Naive B cell (primary cell): ENCODE measurements at places on chromosomes 12 and 14. TPM values are rescaled to one million over a fixed set of nuclear protein-coding genes. Genes with fewer than 3 reads are reported as not detected.

DNA sequence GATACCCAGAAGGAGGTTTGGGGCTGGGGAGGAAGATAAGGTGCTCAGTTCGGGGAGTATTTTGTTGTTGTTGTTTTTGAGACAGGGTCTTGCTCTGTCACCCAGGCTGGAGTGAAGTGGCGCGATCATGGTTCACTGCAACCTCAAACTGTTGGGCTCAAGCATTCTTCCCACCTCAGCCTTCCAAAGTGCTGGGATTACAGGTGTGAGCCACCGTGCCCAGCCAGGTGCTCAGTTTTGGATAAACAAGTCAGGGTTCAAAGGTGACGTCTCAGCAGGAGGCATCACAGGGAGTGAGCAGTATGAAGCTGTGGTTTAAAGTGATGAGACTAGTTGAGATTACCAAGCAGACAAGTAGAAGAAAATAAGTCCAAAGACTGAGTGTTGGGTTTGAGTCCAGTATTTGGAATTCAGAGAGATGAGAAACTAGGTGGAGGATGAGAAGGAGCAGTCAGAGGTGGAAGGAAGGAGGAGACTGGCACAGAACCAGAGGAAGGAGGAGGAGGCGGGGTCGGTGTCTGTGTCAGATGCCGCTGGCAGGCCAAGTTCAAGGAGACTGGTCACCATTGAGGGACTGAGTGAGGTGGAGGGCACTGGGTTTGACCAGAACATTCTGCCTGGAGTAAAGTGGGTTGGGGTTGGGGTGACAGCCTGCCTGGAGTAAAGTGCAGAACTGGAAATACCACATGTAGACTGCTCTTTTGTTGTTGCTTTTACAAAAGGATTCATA is 16.1 kb downstream of the SLC35E3 start:
- H3K4me3 ChIP-seq, result no peak overlapping the region
- H3K27ac ChIP-seq, result no peak overlapping the region
- H3K27me3 ChIP-seq, result no peaks in the 10 kb centered on the region
- H3K4me1 ChIP-seq, result peaks cover 16% of the 10 kb centered on the region

DNA sequence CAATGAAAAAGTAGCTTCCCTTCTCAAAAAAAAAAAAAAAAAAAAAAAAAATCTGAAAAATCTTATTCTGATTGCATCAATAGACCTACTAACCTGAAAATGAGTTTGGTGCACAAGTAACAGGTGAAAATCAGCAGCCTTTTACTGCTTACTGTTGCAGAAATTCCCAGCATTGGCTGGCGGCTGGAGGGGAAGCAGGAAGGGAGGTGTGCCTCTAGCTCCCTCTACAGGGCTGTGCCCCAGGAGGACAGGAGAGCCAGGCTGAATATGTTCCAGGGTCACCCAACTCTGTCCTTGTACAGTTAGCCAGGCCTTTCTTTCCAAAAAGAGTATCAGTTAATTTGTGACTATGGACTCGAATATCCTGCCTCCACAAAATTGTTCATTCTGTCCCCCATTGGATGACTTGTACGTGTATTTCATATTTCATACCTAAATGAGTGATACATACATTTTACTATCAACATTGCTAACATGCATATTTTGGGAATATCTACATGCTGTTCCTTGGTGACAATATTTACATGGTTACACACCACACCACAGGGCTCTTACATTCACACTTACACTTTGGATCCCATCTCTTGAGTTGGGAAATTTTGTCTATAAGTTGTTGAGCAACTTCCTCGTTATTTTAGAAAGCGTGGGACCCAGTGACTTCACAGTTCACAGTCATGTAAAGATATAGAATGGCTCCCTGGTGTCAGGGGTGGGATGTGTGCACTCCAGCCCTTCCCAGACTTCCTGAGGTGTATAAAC is 124.8 kb downstream of the SAMD4A start:
- no peak for DNase-seq
- peaks cover 14% of the 10 kb centered on the region for H3K4me1 ChIP-seq
- H3K27me3 ChIP-seq, result no peaks in the 10 kb centered on the region
- no peak overlapping the region for H3K4me3 ChIP-seq
- H3K36me3 ChIP-seq, result no peaks in the 10 kb centered on the region

DNA sequence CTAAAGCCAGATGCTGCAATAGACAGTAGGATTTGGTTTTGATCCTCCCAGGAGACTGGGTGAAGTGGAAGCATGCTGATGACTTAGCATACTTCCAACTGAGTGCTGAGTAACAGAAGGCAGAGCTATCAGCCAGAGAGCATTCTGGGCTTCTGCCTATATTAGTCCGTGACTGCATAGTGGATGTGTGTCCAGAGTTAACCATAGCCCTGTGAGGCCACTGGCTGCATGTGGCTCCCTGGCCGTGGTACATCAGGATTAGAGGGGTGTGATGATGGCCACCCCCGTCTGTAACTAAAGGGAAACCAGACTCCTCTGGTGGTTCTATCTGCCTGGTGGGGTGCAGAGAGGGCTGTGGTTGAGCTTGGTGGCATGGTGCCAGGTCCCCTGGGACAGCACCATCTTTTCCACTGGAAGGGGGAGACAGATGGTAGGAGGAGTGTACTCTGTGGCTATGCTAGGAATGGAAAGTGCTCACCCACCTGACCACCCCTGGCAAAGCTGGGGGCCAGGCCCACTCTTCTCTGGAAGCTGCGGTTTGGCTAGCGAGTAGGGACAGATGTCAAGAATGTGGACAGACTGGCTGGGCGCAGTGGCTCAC is 27.4 kb downstream of the ABCD4 start:
- no peak overlapping the region for H3K4me3 ChIP-seq
- H3K27ac ChIP-seq, result no peak overlapping the region
- DNase-seq, result no peak
- peaks cover 13% of the 10 kb centered on the region for H3K36me3 ChIP-seq
- peaks cover 5% of the 10 kb centered on the region for H3K4me1 ChIP-seq

The CBLN3 gene
- polyA plus RNA-seq, result 2.5 TPM

DNA sequence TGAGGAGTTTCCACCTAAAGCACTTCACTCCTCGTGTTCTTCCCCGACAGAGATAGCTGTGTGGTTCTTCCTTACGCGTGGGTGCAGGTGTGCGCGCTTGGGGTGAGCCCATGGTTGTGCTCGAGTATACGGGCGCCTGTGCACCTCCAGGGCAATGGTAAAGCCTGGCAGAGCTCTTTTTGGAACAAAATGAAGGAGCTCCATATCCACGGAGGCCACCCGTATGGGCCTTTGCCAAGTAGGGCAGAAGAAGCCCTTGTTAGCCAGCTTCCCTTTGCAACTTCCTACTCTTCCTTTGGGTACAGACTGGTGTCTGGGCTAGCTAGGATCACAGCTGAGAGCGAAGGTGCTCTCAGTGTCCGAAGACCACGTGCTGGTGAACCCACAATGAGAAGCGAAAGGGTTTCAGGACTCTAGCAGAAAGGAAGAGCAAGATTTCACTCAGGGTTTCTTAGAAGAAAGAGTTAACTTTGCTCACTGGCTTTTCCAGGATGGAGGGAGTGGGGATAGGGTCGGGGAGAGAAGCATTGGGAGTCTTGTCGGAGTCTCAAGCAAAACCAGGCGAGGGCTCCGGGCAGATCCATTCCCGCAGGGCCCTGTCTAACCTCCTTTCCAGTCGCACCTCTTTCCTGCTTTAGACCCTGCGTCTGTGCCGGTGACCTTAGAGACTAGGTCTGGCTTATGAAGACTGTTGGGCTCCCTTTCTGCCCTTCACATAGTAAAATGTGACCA is 960 bp upstream of the LRFN5 start:
- H3K4me3 ChIP-seq, result peak overlapping the region; percentile 60
- H3K4me1 ChIP-seq, result peaks cover 24% of the 10 kb centered on the region
- H3K27ac ChIP-seq, result no peak overlapping the region
- peaks cover 71% of the 10 kb centered on the region for H3K27me3 ChIP-seq
- DNase-seq, result no peak

- H3K27me3 ChIP-seq, result no peaks in the 10 kb centered on the region
- no peak overlapping the region for H3K4me3 ChIP-seq
- peaks cover 5% of the 10 kb centered on the region for H3K36me3 ChIP-seq
- DNase-seq, result no peak
- H3K4me1 ChIP-seq, result peaks cover 17% of the 10 kb centered on the region
These were observed 9.7 kb downstream of the WSB2 start for GRCh38 chr12:118050972-118051910.

- no peaks in the 10 kb centered on the region for H3K36me3 ChIP-seq
- H3K27me3 ChIP-seq, result no peaks in the 10 kb centered on the region
- H3K27ac ChIP-seq, result no peak overlapping the region
- no peak overlapping the region for H3K4me3 ChIP-seq
- H3K4me1 ChIP-seq, result no peaks in the 10 kb centered on the region
- DNase-seq, result no peak
These were observed 81.1 kb upstream of the CCDC198 start for GRCh38 chr14:57574617-57575288.

- H3K4me1 ChIP-seq, result no peaks in the 10 kb centered on the region
- no peak for DNase-seq
- no peaks in the 10 kb centered on the region for H3K36me3 ChIP-seq
- no peak overlapping the region for H3K27ac ChIP-seq
These were observed 117.5 kb upstream of the RFLNA start for GRCh38 chr12:124177276-124177950.

The TOMM20L gene
- not detected for polyA plus RNA-seq

- H3K4me3 ChIP-seq, result no peak overlapping the region
- no peaks in the 10 kb centered on the region for H3K36me3 ChIP-seq
- H3K4me1 ChIP-seq, result no peaks in the 10 kb centered on the region
- peaks cover 12% of the 10 kb centered on the region for H3K27me3 ChIP-seq
- DNase-seq, result no peak
- no peak overlapping the region for H3K27ac ChIP-seq
These were observed 441.0 kb downstream of the FUT8 start for GRCh38 chr14:65853407-65853955.

The BBS10 gene
- polyA plus RNA-seq, result 3.5 TPM

GRCh38 chr12:66288121-66288520 is 14.2 kb upstream of the HELB start:
- DNase-seq, result no peak
- H3K4me1 ChIP-seq, result no peaks in the 10 kb centered on the region
- no peaks in the 10 kb centered on the region for H3K36me3 ChIP-seq
- H3K27ac ChIP-seq, result no peak overlapping the region

- peaks cover 37% of the 10 kb centered on the region for H3K27me3 ChIP-seq
- H3K36me3 ChIP-seq, result no peaks in the 10 kb centered on the region
- H3K4me1 ChIP-seq, result peaks cover 16% of the 10 kb centered on the region
- DNase-seq, result no peak
These were observed 42.4 kb downstream of the LRRC74A start for GRCh38 chr14:76868454-76869170.

- no peak for DNase-seq
- no peaks in the 10 kb centered on the region for H3K4me1 ChIP-seq
- H3K36me3 ChIP-seq, result peaks cover 4% of the 10 kb centered on the region
These were observed 43.3 kb upstream of the E2F7 start for GRCh38 chr12:77108707-77109106.

DNA sequence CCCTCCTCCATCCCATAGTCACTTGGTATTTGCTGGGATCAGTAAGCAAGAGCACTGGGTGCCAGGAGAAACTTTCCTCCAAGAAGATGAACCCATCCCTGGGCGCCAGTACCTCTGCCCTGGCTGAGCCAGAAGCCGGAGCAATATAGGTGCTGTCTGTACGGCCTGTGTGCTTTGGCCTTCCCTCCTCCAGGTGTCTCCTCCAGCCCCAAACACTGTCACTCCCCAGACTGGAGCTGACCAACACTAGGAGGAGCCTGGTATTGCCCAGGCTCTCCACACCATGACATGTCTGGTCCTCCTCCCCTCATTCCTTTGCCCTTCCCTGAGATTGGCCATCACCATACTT is 4.9 kb downstream of the GSTZ1 start:
- no peak for DNase-seq
- no peak overlapping the region for H3K4me3 ChIP-seq
- H3K36me3 ChIP-seq, result no peaks in the 10 kb centered on the region
- no peaks in the 10 kb centered on the region for H3K27me3 ChIP-seq

The DHRS2 gene
- polyA plus RNA-seq, result not detected

The LHX5 gene
- polyA plus RNA-seq, result not detected

The TAS2R19 gene
- polyA plus RNA-seq, result not detected

The RHOJ gene
- polyA plus RNA-seq, result not detected

- H3K27ac ChIP-seq, result no peak overlapping the region
- no peaks in the 10 kb centered on the region for H3K4me1 ChIP-seq
- no peak for DNase-seq
- H3K4me3 ChIP-seq, result no peak overlapping the region
- H3K36me3 ChIP-seq, result no peaks in the 10 kb centered on the region
- no peaks in the 10 kb centered on the region for H3K27me3 ChIP-seq
These were observed 287.3 kb downstream of the BCL11B start for GRCh38 chr14:98984719-98985041.

DNA sequence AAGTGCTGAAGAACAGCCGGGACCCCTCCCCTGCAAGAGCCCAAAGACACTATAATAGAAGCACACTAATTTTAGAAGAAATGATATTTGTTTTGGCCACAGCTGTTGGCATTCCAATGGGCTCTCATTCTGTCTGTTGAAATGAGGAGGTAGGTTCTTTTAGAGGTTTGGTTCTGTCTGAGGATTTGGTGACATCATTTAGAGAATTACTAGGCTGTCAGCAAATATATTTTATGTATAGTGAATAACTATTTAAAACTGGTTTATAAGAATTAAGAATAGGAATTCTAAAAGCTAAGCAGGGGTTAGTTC is 200.7 kb upstream of the SLC38A2 start:
- no peak for DNase-seq
- no peaks in the 10 kb centered on the region for H3K27me3 ChIP-seq
- H3K4me3 ChIP-seq, result no peak overlapping the region
- no peaks in the 10 kb centered on the region for H3K4me1 ChIP-seq
- peaks cover 7% of the 10 kb centered on the region for H3K36me3 ChIP-seq

The GLI1 gene
- polyA plus RNA-seq, result 0.27 TPM

The PRH2 gene
- polyA plus RNA-seq, result not detected

DNA sequence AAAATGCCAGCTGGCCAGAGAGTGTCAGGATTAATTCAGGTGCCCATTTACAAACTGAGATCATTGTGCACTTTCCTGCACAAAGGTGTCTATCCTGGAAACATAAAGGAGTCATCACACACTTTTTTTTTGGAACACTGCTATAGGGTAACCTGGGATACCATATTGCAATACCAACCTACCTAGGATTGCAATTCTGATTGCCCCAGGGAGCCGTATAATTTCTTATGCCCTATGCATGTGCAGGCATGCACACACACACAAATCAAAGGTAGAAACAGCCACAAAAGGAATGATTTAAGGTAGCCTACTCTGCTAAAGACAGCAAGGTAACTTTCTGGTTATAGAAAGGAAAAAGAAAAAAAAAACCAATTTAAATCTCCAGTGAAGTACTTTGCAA is 285.3 kb upstream of the KITLG start:
- H3K36me3 ChIP-seq, result no peaks in the 10 kb centered on the region
- no peaks in the 10 kb centered on the region for H3K27me3 ChIP-seq
- no peak overlapping the region for H3K27ac ChIP-seq
- DNase-seq, result no peak
- no peaks in the 10 kb centered on the region for H3K4me1 ChIP-seq

DNA sequence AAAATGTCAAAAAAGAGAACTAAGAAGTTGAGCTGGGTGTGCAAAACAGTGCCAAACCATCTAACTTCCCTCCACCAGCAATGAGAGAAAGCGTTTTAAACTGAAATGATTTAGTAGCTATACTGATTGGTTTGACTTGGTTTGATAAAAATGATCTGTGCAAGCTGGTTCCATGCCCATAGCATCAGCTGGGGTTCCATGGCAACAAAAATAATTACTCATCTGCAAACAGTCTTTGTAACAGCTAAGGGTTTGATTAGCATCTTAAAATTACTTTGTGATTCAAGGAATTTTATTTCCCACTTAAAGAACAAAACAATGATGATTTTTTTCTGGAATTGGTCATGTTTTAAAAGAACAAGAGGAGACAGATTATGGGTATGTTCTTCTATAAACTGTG is 15.0 kb upstream of the BICD1 start:
- H3K27ac ChIP-seq, result no peak overlapping the region
- H3K27me3 ChIP-seq, result no peaks in the 10 kb centered on the region
- H3K4me3 ChIP-seq, result no peak overlapping the region
- H3K36me3 ChIP-seq, result no peaks in the 10 kb centered on the region
- no peaks in the 10 kb centered on the region for H3K4me1 ChIP-seq
